PC-9 (cell line): ENCODE measurements at places on chromosomes 5 and 9.

DNA sequence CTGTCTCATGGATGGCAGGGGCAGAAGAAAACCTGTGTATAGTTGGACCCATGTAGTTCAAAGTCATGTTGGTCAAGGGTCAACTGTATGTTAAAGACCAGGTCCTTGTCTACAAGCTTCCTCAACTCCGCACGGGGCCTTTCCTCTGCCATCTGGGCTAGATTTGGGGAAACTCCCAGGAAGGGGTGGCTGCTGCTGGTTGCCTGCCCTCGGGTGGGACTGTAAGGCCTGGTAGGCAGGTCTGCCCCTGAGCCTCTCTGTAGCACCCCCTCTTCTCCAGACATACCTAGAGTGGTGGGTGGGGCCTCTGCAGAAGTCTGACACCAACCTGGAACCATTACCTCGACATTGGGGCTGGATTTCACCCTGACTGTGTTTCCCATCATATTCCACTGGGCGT, 15.2 kb downstream of the ENHO start:
- no peak for DNase-seq

- DNase-seq: no peak
Observed at GRCh38 chr9:115601434-115601833, 483.5 kb upstream of the TNC start.

DNA sequence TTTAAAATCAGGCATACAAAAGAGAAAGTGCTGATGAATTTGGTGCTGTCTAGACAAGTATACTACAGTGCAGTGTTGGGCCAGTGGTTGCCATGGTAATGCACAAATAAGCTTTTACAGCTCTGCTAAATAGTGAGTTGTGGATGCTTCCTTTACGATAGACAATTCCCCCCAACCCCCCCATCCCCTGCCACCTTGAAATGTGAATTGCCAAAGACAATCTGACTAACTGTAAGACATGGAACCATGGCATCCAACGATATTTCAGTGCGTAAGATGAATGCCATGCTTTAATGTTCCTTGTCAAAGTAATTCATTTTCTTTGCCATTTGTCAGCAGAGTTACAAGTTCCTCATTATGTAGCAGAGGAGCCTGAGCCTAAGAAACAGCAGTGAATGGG, 91.5 kb upstream of the NREP start:
- DNase-seq: no peak

- no peak for DNase-seq
Observed at GRCh38 chr9:137478962-137479861, 20.1 kb upstream of the NSMF start.

DNA sequence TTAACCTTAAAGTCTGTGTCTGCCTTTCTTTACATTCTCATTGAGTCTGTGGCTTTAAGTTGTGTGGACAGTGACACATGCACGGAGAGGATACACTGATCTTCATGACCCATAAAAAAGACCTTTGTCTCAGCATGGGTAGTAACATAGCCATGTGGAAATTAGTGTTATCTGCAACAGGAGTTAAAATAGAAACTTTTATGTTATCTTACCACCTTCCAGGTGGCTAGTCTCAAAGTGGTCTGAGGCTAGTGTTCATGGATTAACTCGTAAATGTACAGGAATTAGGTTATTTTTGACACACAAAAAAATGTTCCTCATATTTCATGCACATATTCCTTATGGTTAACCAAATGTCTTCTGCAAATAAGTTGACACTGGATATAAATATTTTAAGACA, 607.0 kb downstream of the ISL1 start:
- DNase-seq: no peak

GRCh38 chr5:154850255-154851062, at the start of gene FAXDC2:
Gene FAXDC2, minus strand, starts transcription at chr5:154850603. Its CDS starts 12,425 bp downstream, at chr5:154838178.
- no peak for DNase-seq

- no peak for DNase-seq
Observed at GRCh38 chr9:114224247-114224610, 68.9 kb downstream of the COL27A1 start.

DNA sequence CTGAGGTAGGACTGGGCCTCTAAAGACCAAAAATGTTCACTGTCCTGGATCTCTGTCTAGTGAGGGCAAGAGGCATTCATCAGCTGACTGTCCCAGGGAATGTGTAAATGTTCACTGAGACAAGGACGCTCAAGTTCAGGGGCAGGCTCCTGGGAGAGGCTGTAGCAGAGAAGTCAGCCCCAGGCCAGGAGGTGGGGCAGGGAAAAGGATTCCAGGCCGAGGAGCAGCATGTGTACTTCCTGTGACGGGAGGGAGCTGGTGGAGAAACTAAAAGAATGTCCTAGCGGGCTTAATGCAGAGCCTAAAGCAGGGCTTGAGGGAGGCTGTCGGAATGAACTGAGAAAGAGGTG, 205.8 kb downstream of the GABBR2 start:
- peak; percentile 71 for DNase-seq

DNA sequence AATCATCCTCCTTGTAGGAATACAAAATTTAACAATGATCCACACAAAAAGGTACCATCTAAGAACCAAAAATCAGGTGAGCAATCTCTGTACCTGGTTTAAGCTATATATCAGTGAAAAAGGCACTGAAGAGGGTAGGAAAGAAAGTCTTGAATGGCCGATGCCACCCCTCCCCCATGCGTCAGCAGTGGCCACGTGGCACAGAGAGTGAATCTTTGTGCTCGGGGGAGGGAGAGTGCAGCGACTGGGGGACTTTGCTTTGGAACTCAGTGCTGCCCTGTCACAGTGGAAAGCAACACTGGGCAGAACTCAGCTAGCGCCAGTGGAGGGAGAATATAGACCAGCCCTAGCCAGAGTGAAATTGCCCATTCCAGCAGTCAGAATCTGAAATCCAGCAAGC, 28.3 kb upstream of the PDE4D start:
- no peak for DNase-seq

DNA sequence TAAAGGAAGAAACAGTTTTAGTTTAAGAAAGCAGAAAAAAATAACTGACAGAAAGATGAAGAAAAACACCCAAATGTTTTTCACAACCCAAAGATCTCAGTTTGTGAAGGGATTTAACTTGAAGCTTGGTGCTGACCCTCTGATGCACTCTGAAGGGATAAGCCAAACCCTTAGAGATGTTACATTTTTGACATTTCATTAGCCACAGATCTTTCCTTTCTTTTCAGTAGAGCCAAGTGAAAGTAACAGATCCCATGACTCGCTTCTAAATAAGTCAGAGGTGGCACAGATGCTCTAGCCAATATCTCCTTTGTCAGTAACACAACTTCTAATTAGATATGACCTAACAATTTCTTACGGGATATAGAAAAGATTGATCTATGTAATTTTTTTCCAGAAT, 394.5 kb upstream of the EDIL3 start:
- DNase-seq: no peak

GRCh38 chr9:76516871-76517270, 57.9 kb downstream of the GCNT1 start:
- DNase-seq: no peak

DNA sequence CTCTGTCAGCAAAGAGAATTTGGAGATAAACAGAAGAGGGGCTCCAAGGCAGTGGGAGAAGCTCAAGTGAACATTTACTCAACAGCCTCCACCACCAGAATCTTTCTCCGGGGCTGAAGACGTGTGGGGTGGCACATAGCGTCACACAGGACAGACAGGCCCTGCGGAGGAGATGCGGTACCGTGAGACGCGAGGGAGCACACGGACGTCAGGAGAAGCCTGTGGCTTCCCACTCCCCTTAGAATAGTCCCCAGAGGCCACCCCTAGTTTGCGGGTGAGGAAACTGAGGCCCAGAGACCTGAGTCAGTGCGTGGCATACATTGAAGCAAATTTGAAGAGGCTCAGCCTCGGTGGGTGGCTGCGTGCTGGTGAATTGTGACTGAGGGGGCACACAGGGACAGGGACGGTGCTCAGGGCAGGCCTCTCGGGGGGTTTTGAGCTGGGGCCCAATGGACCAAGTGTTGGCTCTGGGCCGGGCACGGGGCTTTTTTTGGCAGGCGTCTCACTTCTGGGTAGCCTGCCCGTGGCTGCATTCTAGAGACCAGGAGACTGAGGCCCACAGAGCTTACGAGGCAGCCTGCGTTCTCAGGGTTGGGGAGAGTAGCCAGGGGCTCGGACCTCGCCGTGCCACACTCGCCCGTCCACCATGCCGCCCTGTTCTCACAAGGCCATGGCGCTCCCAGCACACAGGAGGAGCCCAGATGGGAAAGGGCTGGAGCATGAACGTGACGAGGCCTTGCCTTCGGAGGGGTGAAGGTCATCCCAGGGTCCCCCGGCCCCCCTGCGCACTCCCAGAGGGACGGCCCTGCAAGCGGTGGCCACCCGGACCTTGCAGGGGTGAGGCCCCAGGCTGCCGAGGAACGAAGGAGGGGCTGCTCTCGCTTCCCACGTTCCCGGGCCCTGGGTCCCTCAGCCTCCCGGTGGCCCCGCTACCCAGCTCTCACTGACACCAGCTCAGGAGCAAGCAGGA, 220.6 kb downstream of the C9orf50 start:
- DNase-seq: no peak
